HFF-Myc (cell line): ENCODE measurements at places on chromosomes 3 and 15.

DNA sequence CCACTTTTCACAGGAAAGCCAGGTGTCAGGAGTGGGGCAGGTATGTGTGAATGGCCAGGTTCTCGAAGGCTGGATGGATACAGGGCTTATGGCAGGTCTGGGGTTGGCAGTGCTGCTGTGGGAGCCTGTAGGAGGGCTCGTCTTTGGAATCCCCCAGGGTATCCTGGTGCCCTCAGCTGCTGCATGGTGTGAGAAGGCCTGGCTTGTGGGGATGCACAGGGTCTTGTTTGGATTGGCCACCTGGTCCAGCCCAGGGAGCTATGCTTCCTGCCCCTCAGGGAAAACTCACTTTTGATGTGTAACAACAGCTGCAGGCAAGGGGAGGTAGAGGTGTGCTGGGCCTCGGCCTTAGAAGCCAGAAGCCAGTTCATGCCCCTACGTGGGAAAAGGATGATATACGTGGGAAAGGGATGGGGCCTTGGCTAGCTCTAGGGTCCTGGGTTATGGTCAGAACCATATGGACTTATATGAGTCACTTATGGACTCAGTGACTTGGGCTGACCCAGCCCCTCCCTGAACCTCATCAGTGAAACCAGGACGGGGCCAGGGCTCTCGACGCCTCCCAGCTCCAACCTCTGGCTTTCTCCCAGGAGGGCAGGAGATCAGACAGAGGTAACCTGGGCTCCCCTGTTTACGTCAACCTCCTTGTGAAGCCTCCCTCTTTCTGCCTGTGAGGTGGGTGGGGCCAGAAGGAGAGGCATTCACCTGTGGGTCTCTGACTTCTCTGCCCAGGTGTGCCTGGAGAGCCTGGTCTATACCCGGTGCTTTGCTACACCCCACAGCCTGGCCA, 37.8 kb upstream of the CSPG4 start:
- DNase-seq = no peak

GRCh38 chr15:51132384-51133139, 37.9 kb upstream of the TNFAIP8L3 start:
- no peak for DNase-seq

DNA sequence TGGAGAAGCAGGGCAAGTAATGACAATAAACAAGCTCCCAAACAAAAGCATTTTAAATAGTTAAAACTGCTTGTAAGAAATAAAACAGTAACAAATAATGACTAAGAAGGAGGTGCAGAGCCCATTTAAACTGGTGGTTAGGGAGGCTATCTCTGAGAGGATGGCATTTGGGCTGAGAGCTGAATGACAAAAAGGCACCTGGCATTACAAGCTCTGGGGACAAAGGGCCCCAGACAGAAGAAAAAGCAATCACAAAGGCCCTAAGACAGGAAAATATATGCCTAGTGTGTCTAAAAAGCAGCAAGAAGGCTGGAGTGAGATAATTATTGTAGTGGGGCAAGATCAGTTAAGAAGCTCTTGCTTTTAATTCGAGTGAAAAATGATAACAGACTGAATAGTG, 9.6 kb downstream of the TMEM39A start:
- DNase-seq = no peak

GRCh38 chr15:84108728-84109127, 126.8 kb upstream of the GOLGA6L4 start:
- DNase-seq = no peak

DNA sequence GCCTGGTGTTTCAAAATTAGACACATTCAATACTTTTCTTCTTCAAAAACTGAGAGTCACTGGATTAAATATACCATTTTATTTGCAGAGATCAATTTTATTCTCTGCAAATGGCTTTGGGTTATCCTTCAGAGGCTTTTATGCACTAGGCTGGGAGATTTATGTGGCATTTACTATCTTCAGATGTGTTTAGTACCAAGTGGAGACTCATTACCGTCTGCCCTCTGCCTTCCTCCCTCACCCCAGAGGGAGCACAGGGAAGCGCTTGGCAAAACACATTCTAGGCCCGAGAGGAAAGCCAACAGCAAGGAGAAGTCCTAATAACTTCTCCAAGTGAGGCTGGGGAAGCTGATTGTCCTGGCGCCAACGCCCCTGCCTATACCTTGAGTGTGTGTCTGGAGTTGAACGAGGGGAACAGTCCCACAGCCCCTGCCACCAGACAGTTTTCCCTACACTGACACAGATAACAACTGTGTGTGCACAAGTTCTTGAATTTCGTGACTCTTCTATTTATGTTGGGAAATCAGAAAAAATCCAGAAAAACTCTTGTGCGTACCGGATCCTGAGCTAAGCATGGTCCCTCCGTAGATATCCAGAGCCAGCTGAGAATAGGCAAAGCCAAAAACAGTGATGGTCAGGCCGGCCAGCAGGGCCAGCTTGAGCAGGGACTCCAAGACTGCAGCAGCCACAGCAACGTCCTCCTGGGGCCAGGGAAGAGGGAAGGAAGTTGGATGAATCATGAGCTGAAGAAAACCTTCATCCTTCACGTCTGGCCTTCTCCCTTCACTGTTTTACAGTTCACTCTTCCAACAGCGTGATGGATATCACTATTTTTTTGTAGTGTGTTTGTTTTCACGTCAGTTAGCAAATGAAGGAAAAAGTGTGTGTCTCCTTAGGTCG, 26.6 kb downstream of the RFT1 start:
- DNase-seq = no peak

DNA sequence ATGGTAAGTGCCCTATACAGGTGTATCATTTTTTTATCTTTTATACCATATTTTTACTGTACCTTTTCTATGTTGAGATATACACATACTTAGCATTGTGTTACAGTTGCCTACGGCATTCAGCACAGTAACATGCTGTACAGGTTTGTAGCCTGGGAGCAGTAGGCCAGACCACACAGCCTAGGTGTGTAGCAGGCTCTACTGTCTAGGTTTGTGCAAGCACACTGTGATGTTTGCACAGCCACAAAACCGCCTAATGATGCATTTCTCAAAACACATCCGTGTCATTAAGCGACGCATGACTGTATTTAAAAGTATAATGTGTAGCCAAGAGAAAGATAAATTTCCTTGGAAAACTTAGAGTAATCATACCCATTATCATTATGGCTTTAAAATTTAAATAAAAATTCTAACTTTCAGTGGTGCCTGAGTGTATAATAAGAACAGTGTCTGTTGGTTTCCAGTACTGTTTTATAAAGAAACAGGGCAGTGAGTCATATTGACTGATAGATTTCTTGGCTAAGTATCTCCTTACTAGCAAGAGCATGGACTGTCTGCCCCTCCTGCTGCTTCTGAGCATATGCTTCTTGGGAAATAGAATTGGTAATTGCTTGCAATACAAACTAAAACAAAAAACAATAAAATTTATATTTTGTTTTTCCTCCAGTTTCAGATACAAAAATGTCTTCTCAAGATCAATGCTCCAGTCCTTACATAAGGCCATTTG, 18.3 kb downstream of the CALML4 start:
- DNase-seq = peak; percentile 33

- no peak for DNase-seq
These were observed 110.5 kb upstream of the WNT5A start for GRCh38 chr3:55597641-55598040.

DNA sequence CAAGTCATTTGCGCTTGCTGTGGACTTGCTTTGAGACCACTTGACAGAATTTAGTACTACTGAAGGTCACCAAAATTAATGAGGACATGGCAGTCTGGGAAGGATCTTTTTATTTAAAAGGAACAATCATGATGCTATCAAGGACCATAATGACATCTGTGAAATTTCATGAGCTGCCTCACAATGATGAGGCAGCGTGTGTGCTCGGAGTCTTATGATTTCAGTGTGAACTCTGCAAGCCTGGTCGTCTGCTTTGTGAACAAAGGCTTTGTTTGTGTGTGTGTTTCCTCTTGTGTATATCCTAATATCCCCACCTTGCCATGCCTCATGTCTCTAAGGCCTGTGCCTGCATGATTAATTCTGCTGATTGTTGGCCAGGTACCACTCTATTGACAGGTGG, 46.7 kb downstream of the RAD54L2 start:
- DNase-seq = no peak

DNA sequence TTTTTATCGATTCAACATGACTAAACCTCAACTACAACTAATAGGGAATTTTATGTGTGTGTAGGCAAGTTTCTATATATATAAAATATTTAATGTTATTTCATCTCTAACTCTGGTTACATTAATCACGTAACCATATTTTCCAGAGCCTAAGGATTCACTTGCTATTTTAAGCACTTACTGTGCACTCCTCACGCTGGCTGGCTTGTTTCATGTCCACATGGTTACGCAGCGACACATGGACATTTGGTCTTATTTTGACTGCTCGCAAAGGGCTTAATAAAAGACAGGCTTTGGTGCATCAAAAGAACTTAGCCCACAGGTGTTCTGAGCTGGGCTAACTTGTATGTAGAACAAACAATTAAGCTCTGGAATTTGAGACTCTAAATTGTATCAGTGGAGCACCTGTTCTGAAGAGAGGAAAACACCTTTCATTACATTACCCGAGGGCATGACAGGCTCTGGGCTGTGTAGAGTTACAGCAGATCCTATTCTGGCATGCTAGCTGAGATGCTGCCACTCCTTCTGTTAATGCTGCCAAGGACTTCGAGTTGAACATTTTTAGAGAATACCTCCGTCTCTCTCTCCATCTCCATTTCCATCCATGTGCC, 130.0 kb upstream of the NR2F2 start:
- no peak for DNase-seq

DNA sequence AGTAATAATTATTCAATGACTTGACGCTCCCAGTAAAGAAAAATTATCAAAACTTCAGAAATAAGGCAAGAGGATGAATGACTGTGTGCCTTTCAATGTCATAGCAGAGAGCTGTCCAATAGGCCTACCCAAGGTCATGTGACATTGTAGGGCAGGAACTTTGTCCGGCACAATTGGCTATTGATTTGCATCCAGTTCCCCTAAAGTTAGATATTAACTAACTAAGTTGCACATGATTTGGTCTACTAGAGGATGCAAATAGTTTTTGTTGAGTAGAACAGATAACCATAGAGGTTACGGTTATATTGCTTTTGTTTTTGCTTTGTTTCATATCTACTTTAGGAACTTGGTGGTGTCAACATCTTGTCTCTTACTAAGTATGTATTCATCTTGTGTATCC, 127.9 kb upstream of the PFN2 start:
- DNase-seq = no peak

- DNase-seq = no peak
These were observed 53.0 kb downstream of the ECT2 start for GRCh38 chr3:172803489-172803888.

GRCh38 chr3:127817406-127817841, 4.9 kb downstream of the MGLL start:
- no peak for DNase-seq

GRCh38 chr15:100350434-100351226, 8.9 kb upstream of the ADAMTS17 start:
- DNase-seq = no peak

DNA sequence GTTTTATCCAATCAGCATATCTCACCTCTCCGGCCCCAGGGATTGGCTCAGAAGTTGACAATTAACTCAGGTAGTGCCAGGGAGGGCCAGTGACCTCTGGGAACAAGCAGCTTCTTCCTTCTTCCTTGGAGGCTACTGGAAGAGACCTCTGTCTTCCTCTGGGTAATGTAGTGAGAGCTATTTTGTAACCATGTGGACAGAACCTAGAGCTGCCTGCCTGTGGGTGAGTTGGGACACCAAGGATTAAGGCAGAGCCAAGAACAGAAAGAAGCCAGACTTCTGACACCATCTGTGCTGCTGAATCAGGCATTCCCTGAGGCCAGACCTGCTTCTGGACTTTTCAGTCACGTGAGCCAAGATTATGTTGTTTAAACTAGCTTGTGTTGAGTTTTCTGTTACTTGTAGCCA, 5.9 kb upstream of the NDUFAF1 start:
- no peak for DNase-seq

DNA sequence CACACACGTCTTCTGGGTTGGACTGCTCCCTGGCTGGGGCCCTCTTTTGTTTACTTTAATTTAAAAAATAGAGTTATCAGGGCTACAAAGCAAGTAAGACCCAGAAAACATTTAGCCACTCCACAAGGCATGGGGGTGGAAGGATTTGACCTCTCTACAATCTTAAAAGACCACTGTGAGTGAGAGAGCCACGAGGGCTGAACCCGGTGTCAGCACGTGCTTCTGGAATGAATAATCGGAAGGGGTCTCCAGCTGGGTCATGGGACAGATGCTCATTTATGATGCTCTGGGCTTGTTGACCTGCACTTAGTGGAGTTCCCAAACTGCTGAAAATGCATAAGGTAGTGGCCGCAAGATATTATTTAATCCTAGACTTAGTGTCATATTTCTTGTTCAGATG, 52.4 kb downstream of the EIF4E3 start:
- DNase-seq = no peak

GRCh38 chr3:172520301-172520831, 2.9 kb downstream of the TNFSF10 start:
- DNase-seq = peak; percentile 61

DNA sequence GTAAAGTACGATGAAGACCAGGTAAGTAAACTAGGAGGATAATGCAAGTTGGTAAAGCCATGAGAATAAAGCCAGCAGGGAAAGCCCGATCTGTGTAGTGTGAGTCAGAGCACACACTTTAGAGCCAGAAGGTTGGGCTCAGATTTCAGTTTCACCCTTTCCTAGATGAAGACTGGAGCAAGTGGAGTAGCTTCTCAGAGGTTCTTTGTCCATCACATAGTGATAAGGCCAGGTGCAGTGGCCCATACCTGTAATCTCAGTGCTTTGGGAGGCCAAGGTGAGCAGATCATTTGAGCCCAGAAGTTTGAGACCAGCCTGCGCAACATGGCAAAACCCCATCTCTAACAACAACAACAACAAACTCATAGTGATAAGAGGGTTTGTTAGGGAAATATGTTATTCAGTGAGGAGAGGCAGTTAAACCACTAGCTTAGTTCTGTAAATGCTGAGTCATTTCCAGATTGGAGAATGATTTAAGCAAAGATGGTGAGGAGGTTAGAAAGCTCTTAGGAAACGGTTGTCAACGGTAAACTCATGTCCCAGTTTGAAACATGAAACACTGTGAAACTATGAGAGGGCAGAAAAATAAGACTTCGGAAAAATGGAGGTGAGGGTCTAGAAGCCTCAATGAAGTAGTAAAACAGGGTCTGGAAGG, 39.0 kb downstream of the IL12A start:
- peak; percentile 33 for DNase-seq

GRCh38 chr3:11445883-11446282, 173.7 kb downstream of the ATG7 start:
- DNase-seq = no peak

DNA sequence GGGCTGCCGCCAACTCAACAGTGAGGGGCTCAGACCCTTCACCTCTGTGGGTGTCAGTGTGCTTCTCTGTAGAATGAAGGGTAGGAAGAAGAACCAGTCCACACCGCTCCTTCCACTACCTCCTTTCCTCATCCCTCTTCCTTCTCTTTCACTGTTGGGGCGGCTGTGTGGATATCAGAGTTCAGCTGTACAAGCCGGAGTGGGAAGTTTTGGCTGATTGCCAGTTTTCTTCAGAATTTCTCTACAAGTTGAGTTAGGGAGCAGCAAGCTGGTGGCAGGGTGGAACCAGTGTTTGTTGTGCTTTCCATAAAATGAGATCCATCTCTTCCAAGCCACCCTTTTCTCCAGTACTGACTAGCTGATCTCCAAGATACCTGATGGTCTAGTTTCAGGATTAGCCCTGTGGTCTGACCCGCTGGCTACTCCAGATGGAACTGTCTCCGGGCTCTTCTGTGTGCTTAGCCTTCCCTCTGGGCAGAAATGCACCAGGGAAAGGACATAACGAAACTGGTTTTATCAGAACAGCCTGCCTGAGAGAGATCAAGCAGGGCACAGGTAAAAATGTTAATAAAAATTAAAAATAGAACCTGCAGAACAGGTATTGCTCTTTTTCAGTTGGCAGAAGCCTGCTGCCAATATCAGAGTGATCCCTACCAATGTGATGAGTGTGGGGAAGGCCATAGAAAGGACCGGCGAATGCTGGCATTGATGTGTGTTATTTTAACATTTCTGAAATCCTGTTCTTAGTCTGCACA, 169.9 kb upstream of the TSC22D2 start:
- DNase-seq = no peak
